ENCODE measurements at places on chromosomes 7 and 10.

DNA sequence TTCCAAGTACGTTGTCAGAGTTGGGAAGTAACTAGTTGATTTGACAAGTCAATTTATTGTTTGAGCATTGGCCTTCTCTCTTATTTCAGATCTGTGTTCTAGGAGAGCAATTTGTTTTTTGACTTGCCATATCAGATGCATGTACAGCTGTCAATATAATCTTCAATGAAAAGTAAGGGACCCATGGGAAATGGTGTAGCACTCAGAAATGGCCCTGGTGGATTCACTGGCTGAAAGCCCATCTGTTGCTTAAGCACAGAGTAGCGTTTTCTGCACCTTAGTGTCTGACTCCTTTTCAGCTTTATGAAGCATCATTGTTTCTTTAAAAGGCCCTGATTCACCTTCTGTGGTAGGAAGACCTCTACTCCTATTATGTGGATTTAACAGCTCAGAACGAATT, 10.2 kb downstream of the GARS1 start:
- DNase-seq = no peak

DNA sequence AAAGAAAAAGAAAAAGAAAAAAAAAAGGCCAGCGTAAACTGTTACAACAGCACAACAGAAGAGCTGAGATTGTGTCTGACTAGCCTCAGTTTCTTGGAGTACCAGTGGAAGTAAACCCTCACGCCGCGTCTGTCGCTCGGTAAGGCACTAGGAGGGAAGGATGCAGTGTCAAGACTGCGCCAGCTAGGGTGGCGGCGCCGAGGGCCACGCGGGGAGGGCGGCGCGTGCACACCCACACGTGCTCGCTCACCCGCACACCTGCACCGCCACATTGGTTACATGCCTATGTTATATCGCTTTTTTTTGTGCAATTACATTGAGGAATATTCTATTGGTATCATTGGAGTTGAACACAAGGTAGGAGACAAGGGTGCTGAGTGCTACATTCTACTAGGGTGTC, 48.2 kb downstream of the CLEC2L start:
- no peak for DNase-seq

DNA sequence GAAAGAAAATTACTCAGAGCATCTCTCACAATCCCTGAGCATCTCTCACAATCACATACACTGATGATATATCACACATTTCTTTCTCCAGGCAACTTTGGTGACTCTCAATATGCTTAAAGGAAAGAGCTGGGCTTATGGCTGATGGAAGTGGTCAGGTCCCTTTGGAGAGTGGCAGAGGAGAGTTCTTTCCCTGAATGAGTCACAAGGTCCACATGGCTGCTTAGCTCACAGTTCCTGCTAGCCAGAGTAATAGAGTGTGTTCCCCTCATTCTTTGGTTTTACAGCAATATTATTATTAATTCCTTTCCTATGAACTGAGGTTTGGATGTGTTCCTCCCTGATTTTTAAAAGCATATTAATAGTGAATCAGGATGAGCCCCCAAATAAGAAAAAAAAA, 287.4 kb downstream of the C7orf25 start:
- no peak for DNase-seq

DNA sequence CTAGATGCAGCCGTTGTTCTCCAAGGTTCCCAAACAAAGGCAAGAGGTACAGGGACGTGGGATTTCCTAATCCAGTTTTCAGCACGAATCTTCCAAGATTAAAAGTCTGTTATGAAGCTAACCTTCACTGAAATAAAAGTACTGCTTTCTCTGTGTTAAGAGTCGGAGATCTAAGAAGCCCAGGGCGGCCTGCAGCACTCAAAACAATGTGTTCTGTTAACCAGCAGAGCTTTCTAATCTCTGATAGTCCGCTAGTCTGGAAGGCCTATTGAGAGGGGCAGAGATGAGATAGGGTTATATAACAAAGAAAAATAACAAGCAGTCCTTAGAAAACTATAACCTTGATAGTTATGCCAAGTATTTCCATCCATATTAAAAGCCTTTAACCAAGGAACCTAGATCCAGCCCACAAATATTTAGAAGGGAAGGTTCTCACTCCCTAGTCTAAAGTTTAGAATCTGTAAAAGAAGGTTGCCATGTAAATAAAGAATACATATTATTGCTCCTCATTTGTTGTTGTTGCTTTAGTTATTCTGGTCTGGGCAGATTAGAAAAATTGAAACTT, 106.3 kb upstream of the SVIL start:
- DNase-seq = no peak

- no peak for DNase-seq
Measured at GRCh38 chr10:86178401-86179152, 188.0 kb downstream of the GRID1 start.

DNA sequence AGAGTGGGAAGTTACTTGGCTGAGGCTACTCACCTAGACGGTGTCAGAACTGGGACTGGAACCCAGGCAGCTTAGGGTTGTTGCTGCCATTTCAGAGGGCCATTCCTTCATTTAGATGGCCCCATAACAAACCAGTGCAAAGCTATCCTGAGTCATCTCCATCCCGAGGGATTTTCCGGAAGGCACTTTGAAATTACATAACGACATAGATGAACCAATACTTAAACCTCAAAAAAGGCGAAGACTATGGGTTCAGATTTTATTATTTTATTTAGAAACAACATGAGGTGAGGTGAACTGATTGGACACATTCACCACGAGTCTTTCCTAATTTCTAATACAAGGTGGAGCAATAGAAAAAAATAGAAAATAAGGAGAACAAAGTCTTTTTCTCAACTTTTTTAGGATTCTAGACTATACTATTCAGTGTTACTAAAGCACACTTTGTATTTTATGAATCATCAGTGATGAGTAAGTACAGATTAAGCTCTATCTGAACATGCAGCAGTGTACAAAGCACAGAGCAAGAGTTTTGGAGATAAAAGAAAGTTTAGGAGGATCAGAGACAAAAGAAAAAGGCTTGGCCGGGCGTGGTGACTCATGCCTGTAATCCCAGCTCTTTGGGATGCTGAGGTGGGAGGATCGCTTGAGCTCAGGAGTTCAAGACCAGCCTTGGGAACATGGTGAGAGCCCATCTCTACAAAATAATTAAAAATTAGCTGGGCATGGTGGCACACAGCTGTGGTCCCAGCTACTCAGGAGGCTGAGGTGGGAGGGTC, 79.5 kb upstream of the SVIL start:
- no peak for DNase-seq

GRCh38 chr7:158255156-158255555, 332.5 kb downstream of the PTPRN2 start:
- DNase-seq = no peak

- no peak for DNase-seq
Measured at GRCh38 chr10:131400513-131400912, 89.0 kb upstream of the TCERG1L start.

GRCh38 chr10:49700997-49701396, 21.5 kb downstream of the C10orf53 start:
- DNase-seq = no peak

GRCh38 chr10:132139526-132139925, 47.2 kb upstream of the DPYSL4 start:
- no peak for DNase-seq

DNA sequence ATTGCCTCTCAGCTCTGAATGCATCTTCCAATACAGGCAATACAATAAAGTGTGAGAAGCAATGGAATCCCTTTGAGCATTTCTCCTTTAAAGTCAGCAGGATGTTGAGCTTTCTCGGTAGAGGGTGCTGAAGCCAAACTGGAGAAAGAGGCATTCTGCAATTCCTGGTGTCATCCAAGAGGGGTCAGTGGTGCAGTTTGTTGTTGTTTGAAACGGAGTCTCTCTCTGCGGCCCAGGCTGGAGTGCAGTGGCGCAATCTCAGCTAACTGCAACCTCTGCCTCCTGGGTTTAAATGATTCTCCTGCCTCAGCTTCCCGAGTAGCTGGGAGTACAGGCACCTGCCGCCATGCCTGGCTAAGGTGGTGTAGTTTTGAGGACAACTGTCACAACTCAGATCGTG, 486.5 kb downstream of the CALN1 start:
- no peak for DNase-seq

DNA sequence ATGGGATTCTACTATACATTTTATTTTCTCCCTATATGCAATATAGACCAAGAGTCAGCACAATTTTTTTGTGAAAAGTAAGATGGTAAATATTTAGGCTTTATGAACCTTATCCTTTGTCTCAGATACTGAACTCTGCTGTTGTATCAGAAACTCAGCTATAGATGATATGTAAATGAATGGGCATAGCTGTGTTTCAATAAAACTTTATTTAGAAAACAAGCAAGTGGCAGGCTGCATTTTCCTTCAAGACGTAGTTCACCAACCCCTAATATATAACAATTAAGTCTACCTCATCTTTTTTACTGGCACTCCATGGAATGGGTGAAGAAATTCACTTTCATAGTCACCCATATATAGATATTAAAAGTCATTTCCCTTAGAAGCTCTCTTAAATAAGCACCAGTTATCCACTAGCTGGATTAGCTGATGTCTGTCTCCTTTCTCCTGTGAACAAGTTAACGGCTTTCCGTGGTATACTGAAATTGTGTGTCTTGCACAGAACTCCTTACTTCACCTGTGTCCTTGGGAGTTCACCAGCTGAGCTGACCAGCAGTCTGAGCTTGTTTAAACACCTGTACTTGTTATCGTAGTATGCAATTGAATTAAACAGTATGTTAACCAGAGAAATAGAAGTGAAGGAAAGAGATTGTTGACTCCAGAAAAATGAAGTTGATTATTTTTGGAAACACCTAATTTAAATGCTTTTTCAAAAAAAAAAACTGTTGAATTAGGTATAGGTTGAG, 770.6 kb downstream of the KCNMA1 start:
- no peak for DNase-seq

GRCh38 chr7:39911167-39911566, 38.9 kb upstream of the CDK13 start:
- DNase-seq = no peak

DNA sequence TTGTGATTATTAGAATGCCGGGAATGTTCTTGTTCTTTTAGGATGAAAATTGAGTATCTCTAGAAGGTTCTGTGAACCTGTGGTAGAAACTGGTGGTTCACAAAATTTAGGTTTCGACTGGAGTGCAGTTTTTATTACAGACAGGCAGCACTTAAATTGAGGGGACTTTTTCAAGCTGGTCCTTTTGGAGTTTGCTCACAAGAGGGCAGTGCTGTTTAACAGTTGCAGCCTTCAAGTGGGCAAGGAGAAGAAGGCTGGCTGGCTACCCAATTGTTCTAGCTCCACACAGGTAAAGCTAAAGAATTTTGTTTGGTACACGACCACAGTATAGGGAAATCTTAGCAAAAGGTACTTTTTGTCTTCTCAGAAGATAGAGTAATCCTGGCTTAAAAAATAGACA, 233.6 kb downstream of the SNX13 start:
- no peak for DNase-seq

GRCh38 chr7:98346515-98347069, 54.3 kb downstream of the BAIAP2L1 start:
- DNase-seq = no peak

DNA sequence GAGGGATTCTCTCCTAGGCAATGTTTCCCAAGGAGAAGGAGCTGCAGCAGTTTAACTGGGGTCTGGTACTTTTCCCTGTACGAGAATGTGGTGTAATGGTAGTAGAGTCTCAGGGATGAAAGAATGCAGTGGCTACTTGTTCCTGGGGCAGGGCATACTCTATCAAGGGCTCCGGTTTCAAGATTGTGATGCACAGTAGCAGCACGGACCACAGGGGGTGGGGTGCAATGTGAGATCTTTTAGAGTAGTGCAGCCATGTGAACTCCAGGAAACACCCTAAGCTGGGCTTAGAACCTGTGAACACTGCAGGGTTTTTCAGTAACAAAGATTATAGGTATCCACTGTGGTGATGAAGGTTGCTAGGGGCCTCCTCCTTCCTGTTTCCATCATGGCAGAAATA, 903.9 kb downstream of the NRG3 start:
- DNase-seq = no peak

GRCh38 chr10:6716516-6716915, 136.4 kb upstream of the PRKCQ start:
- DNase-seq = no peak

DNA sequence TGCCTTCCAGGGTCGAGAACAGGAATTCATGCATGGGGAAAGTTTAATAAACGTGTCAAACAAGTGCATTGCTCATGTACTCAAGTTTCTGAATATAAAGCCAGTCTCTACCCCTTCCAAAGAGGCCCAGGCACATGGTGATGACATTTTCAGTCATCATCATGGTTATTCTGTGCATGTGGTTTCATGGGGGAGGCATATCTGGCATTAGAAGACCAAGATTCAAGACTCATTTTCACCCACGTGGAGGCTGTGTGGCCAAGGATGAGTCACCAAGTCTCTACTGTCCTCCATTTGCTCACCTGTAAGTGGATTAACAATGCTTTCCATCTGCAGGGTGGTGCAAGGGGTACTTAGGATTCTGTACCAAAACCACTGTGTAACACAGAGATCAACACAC, 34.0 kb upstream of the CNPY1 start:
- no peak for DNase-seq

- no peak for DNase-seq
Measured at GRCh38 chr10:27225011-27225590, 15.5 kb downstream of the ACBD5 start.

DNA sequence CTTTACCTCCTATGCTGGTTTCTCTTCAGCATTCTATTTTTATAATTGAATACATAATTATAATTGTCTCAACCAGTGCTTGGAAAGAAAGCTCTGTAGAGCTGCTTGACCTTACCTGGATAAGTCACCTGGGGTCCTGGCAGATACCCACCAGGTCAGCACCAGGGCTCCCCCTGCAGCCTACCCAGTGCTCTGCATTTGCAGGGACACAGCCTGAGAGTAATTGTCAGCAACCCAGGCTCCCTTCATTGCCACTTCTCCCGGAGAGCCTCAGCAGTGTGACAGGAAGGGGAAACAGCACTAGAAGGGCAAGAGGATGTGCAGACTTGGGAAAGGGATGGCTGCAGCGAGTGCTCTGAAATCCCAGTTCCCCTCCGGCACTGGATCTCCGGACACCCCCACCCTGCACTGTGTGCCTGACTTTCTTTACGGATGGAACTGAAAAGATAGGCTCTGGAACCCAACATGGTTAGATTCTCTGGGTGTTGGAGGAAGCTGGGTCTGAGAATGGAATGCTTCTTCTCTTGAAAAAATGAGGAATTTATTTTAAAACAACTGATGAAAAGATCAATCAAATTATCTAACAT, 11.4 kb upstream of the PAX4 start:
- DNase-seq = no peak

DNA sequence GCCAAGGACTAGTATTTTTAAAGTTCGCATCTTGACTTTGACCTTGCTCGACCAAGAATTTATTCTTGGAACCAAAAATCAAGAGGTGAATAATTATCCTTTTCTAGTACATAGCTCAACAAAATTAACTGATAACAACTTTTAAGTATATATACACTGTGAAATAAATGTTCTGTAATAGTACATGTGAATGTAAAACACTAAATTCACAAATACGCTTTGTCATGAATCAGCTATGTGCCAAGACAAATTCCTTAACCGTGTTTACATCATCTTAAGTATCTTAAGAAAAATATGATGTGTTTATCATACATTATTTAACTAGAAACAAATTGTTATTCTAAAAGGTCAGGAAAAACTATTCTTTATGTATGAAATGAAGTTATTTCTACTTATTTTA, 83.3 kb downstream of the CUL2 start:
- DNase-seq = no peak

Data from stimulated activated CD8-positive, alpha-beta memory T cell treated with anti-CD3 and anti-CD28 coated beads, Interleukin-4, amount 100 ng/mL, for 1 hour (primary cell).